ENCODE measurements at places on chromosomes 4 and X.
A peak's percentile ranks its signal among the peaks of the same experiment; 100 is the strongest.

- H3K27ac ChIP-seq = no peak overlapping the region
- H3K36me3 ChIP-seq = no peaks in the 10 kb centered on the region
- DNase-seq = no peak
- H3K27me3 ChIP-seq = no peaks in the 10 kb centered on the region
- no peaks in the 10 kb centered on the region for H3K4me1 ChIP-seq
These were observed 93.8 kb downstream of the SLC10A6 start for GRCh38 chr4:86755388-86755787.

- peak; percentile 82 for DNase-seq
- H3K4me1 ChIP-seq = peaks cover 6% of the 10 kb centered on the region
- no peaks in the 10 kb centered on the region for H3K27me3 ChIP-seq
- H3K36me3 ChIP-seq = no peaks in the 10 kb centered on the region
These were observed 60.1 kb upstream of the NAP1L5 start for GRCh38 chr4:88757776-88758175.

GRCh38 chr4:14465507-14465906, 536.8 kb upstream of the CPEB2 start:
- no peak overlapping the region for H3K27ac ChIP-seq
- H3K27me3 ChIP-seq = no peaks in the 10 kb centered on the region
- H3K36me3 ChIP-seq = no peaks in the 10 kb centered on the region

GRCh38 chrX:84830836-84831235, 172.8 kb upstream of the APOOL start:
- H3K27me3 ChIP-seq = no peaks in the 10 kb centered on the region
- H3K4me3 ChIP-seq = no peak overlapping the region
- H3K4me1 ChIP-seq = no peaks in the 10 kb centered on the region

DNA sequence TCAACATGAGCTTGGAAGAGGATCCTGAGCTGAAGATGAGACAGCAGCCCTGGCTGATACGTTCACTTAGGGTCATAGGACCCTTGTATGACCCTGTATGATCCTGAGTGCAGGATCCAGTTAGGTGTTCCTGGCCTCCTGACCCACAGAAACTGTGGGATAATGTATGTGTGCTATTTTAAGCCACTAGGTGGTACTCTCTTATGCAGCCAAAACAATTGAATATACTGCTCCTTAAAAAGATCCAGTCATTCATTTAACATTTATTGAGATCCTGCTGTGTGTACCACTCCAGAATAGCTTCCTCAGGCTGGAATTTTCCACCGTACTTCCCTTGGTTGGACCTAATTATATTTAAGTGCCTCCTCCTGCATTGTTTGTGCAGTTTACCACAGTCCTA, 167.1 kb downstream of the AMELX start:
- no peak for DNase-seq
- H3K27ac ChIP-seq = no peak overlapping the region
- H3K4me1 ChIP-seq = no peaks in the 10 kb centered on the region
- no peaks in the 10 kb centered on the region for H3K36me3 ChIP-seq
- H3K4me3 ChIP-seq = no peak overlapping the region

GRCh38 chrX:140505421-140506337, 810 bp upstream of the SOX3 start:
- no peak overlapping the region for H3K27ac ChIP-seq
- no peaks in the 10 kb centered on the region for H3K36me3 ChIP-seq
- peaks cover 43% of the 10 kb centered on the region for H3K4me1 ChIP-seq
- H3K27me3 ChIP-seq = peaks cover 90% of the 10 kb centered on the region

- H3K27me3 ChIP-seq = no peaks in the 10 kb centered on the region
- no peak overlapping the region for H3K4me3 ChIP-seq
- no peaks in the 10 kb centered on the region for H3K4me1 ChIP-seq
- H3K27ac ChIP-seq = no peak overlapping the region
These were observed 48.7 kb downstream of the NOP14 start for GRCh38 chr4:2914256-2915126.

Measured in spinal cord (tissue), 10 donors.